ENCODE measurements at places on chromosomes 6 and 20.

GRCh38 chr6:129104560-129104959 is 221.6 kb downstream of the LAMA2 start:
- DNase-seq: no peak

- no peak for DNase-seq
These were observed 32.5 kb downstream of the HLA-DPB1 start for GRCh38 chr6:33108307-33108706.

GRCh38 chr6:27452496-27452897 is 20.4 kb downstream of the ZNF184 start:
- no peak for DNase-seq

DNA sequence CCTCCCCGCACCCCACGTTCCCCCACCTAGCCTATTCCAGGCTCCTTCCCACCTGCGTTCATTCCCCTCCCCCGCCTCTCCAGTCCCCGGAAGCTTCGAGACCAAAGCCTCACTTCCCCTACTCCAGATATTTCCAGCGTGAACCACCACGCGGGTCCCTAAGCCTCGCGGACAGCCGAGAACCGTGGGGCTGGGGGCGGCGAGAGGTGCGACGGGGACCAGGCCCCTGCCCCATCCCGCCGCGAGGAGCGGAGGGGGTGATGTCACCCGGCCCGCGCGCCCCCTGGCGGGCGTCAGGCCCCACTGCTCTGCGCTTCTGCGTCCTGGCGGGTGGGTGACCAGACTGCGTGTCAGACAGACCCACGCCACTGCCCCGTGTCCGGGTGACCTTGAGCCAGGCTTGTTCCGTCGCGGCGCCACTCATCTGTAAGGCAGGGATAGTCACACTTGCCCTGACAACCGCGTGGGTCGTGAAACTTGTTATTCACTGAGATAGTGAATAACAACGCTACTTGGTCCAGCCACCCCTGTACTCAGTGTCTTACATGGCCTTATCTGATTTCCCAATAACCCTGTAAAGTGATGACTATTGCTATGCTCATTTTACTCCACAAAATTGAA is 9.0 kb upstream of the HSP90AB1 start:
- DNase-seq: no peak

DNA sequence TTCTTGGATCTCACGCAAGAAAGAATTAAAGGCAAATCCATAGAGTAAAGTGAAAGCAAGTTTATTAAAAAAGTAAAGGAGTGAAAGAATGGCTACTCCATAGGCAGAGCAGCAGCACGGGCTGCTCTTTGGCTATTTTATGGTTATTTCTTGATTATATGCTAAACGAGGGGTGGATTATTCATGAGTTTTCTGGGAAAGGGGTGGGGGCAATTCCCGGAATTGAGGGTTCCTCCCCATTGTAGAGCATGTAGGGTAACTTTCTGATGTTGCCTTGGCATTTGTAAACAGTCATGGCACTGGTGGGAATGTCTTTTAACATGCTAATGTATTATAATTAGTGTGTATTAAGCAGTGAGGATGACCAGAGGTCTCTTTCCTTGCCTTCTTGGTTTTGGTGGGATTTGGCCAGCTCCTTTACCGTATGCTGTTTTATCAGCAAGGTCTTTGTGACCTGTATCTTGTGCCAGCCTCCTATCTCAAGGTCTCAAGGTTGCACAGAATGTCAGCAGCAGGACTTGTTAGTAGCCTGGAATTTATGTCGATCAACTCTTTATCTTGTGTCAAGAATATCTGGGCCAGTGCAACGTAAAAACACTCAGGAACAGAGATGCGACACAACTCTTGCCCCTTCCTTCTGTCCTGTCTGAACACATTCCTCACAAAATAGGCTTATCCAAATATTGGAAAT is 931.4 kb downstream of the QKI start:
- DNase-seq: no peak

- no peak for DNase-seq
These were observed 73.4 kb downstream of the SSR1 start for GRCh38 chr6:7239590-7239948.

DNA sequence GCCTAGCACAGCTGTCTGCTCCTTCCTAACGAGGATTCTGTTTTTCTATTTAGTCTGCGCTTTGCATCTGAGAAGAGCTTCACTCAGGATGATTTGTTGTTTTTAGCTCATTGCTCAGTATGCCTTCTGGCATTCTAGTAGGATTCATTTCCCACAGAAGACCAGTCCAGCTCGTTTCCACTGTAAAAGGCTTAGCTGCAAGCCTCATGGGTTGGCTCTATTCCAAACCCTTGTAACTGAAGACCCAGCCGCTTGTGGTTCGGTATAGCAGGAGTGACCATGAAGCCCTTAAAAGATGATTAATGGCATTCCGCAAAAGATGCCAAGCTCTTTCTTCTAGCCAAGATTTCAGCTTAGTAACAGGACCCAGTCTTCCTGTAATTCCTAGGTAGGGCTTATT is 7.2 kb downstream of the ADGRF1 start:
- DNase-seq: no peak

- DNase-seq: no peak
These were observed 81.5 kb downstream of the HAO1 start for GRCh38 chr20:7858734-7859250.

- DNase-seq: no peak
These were observed 7.3 kb downstream of the C6orf132 start for GRCh38 chr6:42135161-42135560.

GRCh38 chr6:120608826-120609225 is 725.5 kb downstream of the TBC1D32 start:
- DNase-seq: no peak

- DNase-seq: no peak
These were observed 1.5 kb downstream of the SNAP25 start for GRCh38 chr20:10219993-10220750.

DNA sequence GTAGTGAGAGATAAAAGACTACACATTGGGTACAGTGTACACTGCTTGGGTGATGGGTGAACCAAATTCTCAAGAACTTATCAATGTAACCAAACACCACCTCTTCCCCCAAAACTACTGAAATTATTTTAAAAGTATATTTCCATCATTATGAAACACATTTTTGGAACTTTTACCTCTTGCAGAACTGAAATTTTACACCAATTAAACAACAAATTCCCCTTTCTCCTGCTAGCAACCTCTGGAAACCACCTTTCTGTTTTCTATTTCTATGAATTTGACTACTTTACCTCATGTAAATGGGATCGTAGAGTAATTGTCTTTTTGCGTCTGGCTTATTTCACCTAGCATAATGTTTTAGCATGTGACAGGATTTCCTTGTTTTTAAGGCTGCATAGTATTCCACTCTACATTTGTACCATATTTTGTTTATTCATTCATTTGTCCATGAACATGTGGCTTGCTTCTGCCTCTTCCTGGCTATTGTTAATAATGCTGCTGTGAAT is 149.9 kb upstream of the PHACTR1 start:
- DNase-seq: no peak

- DNase-seq: no peak
These were observed 114.7 kb upstream of the KHDRBS2 start for GRCh38 chr6:62400521-62401259.

DNA sequence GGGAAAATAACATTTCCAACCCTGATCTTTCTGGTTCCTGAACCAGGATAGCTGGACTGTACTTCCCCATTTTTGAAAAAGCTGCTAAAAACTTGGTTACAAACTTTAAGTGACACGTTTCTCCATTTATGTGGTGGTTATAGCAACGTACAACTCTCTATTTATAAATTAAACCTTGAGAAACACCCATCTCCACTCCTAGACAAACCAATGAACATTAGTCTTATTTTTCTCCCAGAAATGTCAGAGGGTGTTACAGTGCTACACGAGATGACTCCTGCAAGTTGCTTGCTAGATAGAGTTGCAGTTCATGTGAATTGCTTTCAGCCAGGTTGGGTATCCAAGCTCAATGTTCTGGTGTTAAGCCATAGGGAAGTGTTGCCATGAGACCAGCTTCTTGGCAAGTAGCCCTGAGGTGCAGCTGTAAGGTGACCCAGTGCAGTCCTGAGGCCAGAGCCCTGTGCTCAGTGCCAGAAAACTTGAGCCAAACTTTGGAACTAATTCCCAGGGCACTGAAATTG is 51.3 kb upstream of the REV3L start:
- peak; percentile 69 for DNase-seq

- no peak for DNase-seq
These were observed 226.3 kb upstream of the KCNG1 start for GRCh38 chr20:51249215-51249614.

Measured in NCI-H2107 (cell line).